ENCODE measurements at places on chromosomes 7 and 10.
A peak's percentile ranks its signal among the peaks of the same experiment; 100 is the strongest.

DNA sequence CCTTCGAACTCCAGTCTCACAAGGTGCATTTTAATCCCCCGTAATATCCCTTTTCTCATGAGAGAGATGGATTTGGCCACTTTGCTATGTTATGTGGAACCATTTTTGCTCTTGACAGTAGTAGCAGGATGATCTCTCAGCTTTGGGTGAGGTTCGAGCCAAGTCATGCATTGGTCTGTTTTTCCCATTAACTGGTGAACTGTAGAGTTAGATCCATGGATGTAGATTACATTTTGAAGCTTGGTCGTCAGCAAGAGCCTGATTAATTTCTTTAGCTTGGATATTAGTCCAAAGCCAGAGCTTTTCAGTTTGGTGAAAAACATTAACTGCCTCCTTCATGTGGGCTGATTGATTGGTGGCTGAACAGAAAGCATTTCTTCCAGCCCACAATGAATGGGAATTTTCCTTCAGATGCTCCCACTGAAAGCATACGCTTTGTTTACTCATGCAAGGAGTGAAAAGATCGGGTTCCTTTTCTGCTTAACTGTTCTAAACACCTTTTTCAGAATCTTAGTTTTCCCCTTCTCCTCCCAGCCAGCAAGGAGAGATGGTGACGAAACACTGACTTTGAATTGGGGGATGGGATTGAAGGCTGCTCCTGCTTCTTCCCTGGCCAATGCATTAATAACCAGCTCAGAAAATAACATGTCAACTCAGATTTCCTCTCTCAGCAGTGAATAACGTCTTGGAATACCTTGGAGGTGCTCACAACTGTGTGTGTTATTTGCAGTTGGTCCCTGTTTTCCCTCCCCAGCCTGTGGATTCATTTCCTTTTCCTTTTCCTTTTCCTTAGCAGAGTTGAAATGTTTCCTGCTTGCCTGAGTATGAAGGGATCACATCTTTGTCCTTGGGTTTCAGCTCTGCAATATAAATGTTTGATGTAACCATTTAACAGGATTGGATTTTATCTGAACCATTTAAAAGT lies 351.8 kb upstream of the FZD8 start:
- no peak for DNase-seq

DNA sequence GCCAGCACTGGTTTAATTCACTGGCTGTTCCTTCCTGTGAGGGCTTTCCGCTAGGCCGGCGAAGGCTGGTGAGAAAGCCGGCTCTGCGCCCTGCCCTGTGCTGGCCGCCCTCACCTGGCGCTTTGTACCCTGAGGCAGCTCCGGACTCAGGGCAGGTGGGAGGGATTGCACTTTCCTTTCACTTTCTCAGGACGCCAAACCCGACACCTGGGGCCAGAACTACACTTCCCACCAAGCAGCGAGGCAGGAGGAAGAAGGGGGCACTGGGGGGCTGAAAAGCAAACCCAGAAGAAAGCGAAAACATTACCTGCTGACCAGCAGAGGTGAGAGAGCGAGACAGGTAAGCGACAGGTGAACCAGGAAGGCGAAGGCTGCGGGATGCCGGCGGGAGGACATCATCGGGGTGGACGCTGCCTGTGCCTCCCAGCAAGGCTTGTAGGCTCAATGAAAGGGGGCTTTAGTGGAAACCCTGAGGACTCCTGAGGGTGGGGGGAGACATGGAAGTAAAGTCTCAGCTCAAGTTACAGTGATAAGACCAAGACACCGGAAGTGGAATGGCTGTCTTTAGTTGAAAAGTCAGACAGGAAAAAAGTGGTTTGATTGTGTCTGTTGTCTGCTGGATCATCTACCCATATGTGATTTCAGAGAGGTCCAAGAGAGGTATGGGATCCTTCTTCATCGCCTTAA lies at the start of gene RAB19:
TSS of gene RAB19 (plus strand) at position 181 of the 687 bp plus-strand sequence. CDS start 3,589 bp downstream, outside the sequence.
- no peak for DNase-seq

DNA sequence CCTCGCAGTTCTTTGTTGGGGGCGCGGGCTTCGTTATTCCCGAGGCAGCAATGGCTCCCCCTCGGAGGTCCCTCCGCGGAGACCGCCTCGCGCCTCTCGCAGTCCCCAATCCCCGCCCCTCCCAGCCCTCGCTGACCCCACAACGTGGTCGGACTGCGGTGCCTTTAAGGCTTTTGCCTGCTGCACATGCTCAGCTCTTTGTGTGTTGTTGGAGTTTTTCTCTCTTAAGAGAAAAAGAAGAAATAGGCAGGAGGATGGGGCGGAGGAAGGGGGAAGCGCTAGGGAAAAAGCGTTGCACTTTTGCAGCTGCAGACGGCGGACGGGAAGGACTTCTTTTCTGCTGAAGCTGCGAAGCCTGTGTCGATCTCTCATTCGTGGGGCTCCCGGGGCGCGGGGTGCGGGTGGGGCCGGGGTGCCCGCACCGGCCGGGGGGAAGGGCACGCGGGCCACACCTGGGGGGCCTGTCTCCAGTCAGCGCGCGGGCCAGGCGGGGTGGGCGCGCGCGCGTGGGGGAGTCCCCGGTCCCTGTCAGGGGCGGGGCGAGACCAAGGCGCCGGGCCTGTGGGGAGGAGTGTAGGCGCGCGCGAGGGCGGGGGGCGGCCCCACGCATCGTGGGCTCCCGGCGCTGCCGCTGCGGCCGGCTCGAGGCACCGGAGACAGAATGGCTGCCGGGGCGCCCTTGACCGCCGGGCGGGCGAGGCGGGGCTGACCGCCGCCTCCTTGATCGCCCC lies 445 bp upstream of the ATRNL1 start:
- peak; percentile 25 for DNase-seq

- DNase-seq = no peak
Measured at GRCh38 chr7:97381815-97382554, 264.5 kb downstream of the SDHAF3 start.

DNA sequence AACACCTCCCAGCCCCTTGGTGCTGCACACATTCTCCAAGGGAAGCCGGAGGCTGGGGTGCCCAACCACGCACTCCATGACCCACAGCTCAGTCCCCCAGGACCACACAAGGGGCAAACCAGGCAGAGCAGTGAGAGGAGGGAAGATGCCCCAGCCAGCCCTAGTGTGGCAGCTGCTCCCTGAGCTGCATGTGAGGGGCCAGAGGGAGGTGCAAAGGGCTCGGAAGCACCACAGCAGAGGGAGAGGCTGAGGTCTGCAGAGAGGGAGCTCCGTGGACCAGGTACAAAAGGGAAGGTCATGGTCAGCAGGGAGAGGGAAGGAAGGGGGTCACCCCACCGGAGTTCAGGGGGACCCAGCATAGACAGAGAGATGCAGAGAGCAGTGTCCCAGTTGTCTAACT lies 1.5 kb upstream of the CALML5 start:
- DNase-seq = no peak

- DNase-seq = no peak
Measured at GRCh38 chr7:22718911-22719420, 8.0 kb upstream of the IL6 start.

- no peak for DNase-seq
Measured at GRCh38 chr10:30057421-30057841, 2.0 kb downstream of the JCAD start.

DNA sequence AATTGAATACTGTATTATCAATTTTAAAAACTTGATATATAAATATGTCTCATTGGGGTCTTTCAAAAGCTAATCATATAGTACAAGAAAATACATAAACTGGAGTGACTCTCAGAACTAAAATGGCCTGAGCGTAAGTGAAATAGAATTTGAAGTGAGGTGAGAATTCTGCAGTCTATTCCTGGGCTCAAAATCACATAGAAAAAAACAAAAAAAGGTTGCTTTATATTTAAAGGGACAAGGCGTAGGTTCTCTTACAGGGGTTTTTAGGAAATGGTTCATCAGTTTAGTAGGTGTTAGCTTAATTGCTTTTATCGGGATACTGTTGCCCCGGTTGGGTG lies 36.7 kb upstream of the PRSS1 start:
- no peak for DNase-seq

- no peak for DNase-seq
Measured at GRCh38 chr10:91864744-91865143, 44.5 kb downstream of the FGFBP3 start.

- DNase-seq = no peak
Measured at GRCh38 chr10:37855636-37856035, 1.8 kb downstream of the ZNF248 start.

DNA sequence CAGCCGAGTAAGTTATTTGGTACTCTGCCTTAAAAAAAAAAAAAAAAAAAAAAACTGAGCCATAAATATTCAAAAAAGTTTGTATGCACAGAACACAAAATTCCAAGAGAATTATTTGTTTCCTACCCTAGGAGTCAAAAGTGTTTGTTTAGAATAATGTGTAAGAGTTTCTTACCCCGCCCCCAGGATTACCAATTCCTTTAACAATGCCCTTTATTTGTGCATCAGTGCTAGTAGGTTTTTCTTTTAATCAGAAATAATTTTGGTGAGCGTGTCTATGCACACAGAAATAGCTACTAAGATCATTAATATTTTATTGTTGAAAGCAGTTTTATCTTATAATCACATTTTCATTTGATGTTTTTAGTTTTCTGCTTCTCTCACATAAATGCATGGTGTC lies 374.6 kb downstream of the DPP6 start:
- DNase-seq = no peak

GRCh38 chr7:84757761-84758160 lies 429.1 kb downstream of the SEMA3D start:
- no peak for DNase-seq

DNA sequence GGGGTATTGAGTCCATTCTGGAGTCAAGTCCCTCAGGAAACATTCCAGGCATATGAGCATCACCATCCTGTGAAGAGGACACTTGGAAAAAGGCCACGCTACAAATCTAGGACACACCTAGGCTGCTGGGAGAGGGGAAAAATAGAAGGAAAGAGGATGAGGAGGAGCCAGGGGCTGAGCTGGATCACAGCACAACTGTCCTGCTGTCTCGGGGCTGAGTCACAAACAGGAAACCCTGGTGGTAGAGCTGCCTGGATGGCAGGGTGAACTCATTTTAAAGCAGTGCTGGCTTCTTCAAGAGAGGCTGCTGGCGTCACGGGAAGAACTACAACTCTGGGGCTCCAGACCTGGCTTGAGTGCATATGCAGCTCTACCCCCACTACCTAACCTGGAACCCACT lies 151.5 kb downstream of the RNF216 start:
- DNase-seq = peak; percentile 61

DNA sequence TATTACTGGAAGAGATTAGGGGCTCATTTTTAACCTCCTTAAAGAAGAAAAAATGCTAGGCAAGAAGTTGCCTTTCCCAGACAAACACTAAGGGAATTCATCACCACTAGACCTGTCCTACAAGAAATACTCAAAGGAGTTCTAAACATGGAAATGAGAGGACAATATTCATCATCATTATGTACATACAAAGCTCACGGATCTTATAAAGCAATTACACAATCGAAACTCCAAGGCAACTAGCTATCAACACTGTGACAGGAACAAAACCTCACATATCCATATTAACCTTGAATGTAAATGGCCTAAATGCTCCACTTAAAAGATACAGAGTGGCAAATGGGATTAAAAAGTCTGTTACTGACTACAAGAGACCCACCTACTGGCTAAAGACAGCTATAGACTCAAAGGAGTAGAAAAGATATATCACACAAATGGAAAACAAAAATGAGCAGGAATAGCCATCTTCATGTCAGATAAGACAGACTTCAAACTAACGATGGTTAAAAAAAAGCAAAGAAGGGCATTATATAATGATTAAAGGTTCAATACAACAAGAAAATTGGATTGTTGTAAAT lies 246.6 kb downstream of the ADRA2A start:
- peak; percentile 15 for DNase-seq

DNA sequence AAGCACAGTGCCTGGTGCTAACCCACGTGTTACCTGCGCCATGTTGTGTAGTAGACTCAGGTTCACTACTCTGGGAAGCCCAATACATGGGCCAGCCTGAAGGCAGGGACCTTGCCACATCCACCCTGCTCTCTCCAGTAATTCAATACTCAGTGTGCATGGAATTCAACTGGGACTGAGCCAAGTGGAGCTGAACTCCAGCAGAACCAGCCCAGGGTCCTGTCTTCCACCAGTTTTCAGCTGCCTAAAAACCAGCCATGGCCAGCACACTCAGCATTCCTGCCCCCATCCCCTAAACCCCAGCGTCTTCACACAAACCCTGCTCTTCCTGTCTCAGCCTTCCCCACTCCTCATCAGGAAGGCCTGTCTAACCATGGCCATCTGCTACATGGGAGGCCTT lies 15.4 kb downstream of the FGF8 start:
- no peak for DNase-seq

DNA sequence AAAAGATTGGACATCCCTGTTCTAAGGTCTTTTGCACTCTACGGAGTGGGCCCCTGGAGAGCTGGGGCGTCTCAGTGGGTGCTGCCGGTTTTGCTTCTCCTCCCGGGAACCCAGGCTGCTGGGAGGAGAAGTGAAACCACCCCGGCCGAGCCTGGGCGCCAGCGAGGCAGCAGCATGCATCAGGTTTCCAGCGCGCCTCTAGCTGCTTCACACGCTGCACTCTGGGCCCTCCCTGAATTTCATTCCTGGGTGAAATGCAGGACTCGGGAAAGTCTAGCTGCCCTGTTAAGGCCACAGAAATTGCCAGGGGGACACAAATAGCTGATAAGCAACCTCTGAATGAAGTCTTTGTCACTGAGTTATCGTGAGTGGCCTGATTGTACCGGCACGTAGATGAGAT lies 127.4 kb downstream of the TRRAP start:
- DNase-seq = no peak

GRCh38 chr10:108443636-108444035 lies 1279.1 kb upstream of the SORCS1 start:
- DNase-seq = no peak
